ENCODE measurements at places on chromosomes 2 and 18.
A peak's percentile ranks its signal among the peaks of the same experiment; 100 is the strongest.

DNA sequence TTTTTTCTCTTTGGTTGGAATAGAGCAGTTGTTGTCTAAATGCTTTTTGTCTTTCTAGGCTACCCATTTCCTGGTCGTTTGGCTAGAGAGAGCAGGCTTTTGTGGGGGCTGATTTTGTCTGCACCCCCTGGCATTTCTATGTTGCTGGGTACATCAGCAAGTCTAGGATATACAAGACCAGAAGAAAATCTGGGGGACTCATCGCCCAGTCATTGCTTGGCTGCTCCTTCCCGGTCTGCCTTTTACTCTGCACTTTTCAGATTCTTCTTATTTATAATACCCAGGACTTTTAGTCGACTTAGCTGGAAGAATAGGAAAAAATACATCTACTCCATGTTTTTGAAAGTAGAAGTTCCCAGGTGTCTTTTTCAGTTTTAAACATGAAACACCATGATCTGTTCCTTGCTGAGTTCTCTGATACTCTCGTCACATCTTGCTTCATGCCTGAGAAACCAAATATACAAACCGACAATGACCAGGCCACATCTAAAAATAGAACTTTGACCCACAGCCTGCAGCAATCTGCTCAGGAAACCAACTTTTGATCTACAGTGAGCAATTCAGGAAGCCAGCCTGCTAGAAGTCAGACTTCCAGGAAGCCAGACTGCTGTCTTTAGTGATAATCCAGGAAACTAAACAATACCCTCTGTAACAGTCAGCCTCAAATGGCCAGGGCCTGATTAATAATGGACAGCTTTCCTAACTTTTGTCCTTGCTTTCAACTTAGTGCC, 163.8 kb upstream of the MEX3C start:
- DNase-seq, result no peak

DNA sequence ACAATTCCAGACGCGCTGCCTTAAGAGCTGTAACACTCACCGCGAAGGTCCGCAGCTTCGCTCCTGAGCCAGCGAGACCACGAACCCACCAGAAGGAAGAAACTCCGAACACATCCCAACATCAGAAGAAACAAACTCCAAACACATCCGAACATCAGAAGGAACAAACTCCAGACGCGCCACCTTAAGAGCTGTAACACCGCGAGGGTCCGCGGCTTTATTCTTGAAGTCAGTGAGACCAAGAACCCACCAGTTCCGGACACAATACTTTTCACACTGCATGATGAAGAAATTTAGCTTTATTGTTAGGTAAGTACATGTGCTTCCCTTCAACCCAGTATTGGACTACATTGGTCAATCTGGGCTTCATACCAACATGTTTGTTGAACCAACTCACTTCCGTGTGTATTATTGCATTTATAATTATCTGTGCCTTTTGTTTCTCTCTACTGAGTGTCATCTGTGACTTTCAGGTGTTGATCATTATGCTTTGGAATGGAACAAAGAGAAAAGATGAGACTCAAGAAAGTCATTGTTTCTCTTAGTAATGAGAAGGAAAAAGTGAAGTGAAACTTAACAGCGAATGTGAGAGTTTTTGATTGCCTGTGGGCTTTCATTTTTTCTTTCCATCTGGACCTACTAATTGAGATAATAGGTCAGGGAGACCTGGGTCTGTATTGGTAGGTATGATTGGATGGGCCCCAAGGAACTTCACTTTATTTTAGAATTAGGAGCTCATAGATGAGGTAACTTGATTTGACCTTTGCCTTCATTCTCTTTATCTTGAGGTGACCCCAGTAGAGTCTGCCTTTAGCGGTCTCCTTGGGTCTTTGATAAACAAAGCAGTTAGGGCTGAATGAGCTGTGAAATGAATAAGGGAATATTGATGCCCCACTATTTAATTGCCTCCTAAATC, 76.1 kb upstream of the CAVIN2 start:
- no peak for DNase-seq

- no peak for DNase-seq
Measured at GRCh38 chr2:204581946-204582345, 36.7 kb downstream of the PARD3B start.

DNA sequence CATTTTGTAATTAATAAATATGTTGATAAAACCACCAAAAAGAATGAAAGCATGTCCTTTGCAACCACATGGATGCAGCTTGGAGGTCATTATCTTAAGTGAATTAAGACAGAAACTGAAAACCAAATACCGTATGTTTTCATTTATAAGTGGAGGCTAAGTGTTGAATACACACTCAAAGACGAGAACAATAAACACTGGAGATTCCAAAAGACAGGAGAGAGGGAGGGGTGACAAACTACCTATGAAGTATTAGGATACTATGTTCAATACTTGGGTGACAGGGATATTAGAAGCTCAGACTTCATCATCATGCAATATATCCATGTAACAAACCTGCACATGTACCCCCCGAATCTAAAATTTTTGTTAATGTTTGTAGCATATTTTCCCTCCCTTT, 7.0 kb downstream of the ERLEC1 start:
- no peak for DNase-seq

- peak; percentile 9 for DNase-seq
Measured at GRCh38 chr2:9844576-9844975, 1.3 kb downstream of the TAF1B start.

GRCh38 chr18:45745817-45746461, 22.0 kb downstream of the SLC14A1 start:
- DNase-seq, result no peak

DNA sequence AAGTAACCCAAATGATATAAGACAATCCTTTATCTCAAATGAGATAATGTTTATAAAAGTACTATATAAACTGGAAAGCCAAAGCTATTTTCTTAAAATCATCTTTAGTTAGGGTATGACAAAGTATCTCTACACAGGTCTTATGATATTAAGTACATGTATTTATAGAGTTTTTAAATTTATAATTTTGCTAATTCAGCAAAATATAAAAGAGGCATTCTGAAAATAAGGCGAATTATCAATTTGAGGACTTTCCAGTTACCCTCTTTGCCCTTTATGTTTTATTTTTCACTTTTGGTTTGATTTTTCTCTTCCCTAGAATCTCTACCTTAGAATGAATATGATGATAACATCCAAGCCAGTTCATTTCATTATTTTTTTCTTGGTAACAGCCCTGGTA, 115.2 kb downstream of the ZNF521 start:
- no peak for DNase-seq

DNA sequence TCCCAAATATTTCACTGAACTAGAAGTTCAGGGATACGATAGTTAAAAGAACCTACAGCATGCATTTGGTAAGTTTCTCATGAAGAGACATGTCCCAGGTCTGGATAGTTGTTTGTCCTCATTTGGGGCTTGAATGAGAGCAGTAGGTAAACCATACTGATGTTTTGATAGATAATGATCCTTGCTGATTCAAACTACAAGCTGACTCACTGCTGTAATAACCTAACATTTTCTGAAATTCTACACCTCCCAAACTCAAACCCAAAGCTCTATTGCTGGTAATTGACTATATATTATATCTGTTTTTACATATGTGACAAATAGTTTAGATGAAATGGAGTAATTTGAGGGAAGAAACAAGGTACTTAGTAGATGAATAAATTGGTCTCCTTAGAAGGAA, 154.1 kb upstream of the BOD1L2 start:
- no peak for DNase-seq

- no peak for DNase-seq
Measured at GRCh38 chr2:33425586-33426031, 50.8 kb upstream of the RASGRP3 start.

DNA sequence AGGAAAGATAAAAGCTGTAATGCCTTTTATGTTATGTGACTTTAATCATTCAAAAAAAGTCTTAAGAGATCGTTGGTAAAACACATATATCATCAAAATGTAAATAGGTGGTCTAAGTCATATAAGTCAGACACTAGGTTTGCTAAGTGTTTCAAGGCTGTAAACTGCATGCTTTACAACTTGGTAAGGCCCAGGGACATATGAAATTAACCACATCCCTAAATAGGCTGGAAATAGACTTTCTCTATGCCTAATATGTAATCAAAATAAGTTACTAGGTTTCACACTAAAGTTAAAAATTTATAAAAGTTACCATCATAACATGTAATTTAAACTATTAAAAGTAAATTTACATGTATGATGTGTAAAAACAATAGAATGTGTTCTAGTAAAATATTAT, 946.3 kb upstream of the LRATD1 start:
- DNase-seq, result no peak

DNA sequence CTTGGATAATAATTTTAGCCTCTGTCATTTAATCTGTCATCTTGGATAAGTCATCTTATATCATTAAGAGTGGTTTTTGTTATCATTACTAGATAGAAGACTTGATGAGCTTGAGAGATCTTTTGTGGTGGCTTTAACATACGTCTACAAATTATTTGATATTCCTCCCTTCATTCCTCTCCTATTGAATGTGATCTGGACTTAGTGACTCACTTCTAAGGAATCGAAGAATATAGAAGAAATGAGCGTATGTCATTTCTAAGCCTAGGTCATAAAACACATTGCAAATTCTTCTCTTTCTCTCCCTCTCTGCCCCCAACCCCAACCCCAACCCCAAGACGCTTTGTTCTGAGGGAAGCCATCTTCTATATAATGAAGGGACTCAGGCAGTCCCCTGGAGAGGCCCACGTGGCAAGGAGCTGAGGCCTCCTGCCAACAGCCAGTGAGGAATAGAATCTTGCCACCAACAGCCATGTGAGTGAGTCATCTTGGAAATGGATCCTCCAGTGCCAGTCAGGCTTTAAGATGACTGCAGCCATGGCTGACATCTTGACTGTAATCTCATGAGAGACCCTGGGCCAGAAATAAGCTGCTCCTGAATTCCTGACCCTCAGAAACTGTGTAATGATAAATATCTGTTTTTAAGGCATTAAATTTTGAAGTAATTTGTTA, 221.6 kb upstream of the SP5 start:
- no peak for DNase-seq

DNA sequence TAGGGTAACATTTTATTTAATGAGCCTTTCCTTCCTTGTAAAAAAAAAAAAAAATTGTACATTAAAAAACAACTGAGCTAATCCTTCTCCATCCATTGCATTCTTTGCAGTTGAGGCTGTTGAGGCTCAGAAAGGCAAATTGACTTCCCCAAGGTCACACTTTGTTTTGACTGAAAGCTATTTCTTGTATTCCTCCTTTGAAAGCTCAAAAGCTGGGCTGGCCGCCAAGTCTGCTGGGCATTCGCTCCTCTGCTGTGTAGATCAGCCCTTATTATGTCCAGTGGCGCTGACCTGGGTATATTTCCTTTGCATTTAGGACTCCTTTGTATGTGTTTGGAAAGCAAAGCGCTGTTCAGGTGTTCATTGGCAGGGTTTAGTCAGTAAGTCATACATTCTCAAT, 44.0 kb downstream of the SGPP2 start:
- no peak for DNase-seq

GRCh38 chr2:9467687-9468086, 6.7 kb upstream of the IAH1 start:
- DNase-seq, result no peak

GRCh38 chr18:6666012-6666685, 63.4 kb upstream of the ARHGAP28 start:
- no peak for DNase-seq

GRCh38 chr2:6915399-6915798, 1.8 kb upstream of the RNF144A start:
- no peak for DNase-seq

DNA sequence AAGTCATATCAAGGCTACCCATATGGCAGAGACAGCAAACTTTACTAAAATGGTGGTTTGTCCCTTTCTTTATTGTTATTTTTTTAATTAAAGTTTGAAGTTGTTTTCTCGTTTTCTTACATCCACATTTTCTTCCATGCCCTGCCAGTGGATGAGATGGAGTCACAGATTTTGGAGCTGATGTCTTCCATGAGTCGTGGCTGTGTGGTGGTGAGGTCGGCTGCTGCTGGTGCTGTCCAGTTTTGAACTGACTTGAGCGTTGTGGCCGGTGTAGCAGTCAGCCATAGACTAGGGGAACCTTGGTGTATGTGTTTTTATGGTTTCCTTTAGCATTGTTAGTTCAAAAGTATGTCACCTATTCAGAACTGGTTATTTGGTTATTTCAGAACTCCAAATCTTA, 182.8 kb downstream of the SH3RF3 start:
- DNase-seq, result no peak

DNA sequence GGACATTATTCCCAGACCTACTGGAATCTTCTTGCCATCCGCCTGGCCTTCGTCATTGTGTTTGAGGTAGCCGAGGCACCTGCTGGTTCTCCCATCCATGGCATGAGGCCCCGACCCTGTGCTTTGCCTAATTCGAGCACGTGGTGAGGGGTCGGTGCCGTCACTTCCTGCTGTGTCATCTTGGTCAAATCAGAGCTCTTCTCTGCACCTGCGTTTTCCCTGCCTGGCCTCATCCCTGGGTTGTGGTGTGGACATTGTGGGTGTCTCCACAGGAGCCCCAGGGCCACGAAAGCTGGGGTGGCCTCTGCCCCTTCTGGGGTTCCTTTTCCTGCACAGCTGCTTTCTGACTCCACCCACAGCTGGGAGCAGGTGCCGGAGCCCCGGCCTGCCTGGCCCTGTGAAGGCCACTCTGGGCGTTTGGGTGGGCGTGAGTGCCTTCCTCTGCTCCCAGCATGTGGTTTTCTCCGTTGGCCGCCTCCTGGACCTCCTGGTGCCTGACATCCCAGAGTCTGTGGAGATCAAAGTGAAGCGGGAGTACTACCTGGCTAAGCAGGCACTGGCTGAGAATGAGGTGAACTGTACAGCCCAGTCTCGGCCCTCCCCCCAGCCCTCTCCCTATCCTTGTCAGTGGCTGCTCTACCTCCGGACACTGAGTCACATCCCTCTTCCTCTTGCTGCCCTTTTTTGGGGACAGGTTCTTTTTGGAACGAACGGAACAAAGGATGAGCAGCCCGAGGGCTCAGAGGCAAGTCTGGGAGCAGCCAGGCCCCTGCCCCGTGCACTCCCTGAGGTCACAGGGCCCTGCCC, 34.9 kb downstream of the ANO7 start:
- no peak for DNase-seq

DNA sequence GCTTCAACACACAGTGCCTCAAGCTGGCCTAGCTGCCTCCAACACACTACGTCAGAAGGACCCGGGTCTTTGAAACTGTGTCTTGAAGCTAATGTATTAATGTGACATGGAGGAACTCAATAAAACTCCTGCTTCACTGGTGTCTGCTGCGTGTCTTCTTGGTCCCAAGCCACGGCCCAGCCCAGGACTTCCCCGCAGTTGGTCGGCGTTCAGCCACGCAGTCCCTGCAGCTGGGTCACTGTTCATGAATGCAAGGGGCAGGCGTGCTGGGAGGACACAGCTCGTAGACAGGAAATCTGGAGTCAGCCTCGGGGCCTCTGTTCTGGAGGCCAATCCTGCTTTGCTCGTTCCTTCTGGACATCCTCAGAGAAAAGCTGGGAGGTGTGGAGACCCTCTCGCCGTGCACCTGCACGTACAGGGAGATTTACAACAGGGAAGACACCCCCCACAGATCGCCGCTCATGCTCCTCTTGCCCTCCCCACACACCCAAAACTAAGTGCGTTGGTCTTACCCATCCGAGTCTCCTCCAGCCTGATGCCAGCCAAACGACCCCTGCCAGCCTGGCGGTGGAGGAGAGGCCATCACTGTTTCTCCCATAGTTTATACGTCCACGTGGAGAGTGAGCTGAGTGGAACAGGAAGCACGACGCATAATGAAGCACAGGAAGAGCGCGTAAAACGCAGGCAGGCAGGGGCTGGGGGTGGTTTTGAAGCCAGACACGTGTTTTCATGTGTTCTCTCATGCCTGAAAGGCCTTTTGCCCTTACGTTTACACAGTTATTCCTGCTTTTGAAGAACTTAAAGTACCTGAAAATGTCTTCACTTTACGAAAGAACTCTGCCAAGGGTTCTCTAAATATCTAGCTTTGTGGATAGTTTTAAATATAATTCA, 39.7 kb downstream of the ADI1 start:
- no peak for DNase-seq
